Right kidney (tissue), 9 donors: ENCODE measurements at places on chromosomes 12 and 14.

DNA sequence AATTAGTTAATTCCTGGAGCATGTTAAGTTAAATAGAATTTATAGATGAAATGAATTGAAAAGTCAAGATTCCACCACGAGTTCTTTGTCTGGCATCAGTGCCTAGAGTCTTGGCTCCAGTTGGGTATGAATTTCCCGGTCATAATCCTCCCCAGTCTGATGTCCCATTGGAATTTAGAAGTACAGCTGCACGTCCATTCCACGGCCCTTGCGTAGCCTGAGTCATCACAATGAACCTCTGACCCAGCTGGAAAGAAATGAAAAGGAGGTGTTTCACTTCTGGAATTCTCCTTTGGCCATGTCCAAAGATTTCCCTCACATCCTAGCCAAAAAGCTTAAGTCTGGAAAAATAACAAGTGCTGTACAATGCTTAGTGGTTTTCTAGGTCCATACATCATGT is 122.7 kb downstream of the KICS2 start:
- no peak for DNase-seq

- DNase-seq: no peak
These were observed 113.9 kb downstream of the RBM19 start for GRCh38 chr12:113852264-113852663.

- DNase-seq: peak; percentile 33
These were observed 980.5 kb downstream of the FLRT2 start for GRCh38 chr14:86510491-86510890.

- DNase-seq: no peak
These were observed 461 bp downstream of the SLC8A3 start for GRCh38 chr14:70188322-70188658.

- DNase-seq: no peak
These were observed 214.3 kb upstream of the NUDT4 start for GRCh38 chr12:93163260-93164036.

- no peak for DNase-seq
These were observed 29.9 kb downstream of the CDC42BPB start for GRCh38 chr14:103027451-103027850.

DNA sequence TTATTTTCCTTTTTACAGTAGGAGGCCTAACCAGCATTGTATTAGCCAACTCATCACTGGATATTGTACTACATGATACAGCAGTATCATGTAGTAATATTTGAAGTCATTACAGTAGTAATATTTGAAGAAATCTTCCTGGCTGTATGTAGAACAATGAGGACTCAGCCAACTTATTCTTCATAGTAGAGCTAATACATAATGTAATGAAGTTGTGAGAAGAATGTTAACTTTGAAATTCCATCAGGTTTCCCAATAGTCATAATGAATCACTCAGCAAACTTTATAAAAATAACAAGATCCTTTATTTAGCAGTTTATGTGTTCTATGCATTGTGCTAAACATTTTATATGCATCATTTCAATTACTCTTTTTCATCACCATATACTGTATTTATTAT is 61.8 kb downstream of the LRRK2 start:
- no peak for DNase-seq

DNA sequence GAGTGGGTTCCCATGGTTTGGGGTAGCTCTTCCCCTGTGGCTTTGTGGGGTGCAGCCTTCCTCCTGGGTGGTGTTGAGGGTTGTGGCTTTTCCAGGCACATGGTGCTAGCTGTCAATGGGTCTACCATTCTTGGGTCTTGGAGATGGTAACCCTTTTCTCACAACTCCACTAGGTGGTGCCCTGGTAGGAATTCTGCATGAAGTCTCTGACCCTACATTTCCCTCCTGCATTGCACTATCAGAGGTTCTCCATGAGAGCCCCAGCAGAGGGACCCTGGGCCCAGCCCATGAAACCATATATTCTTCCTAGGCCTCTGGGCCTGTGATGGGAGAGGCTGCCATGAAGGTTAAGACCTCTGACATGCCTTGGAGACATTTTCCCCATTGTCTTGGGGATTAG is 1093.3 kb downstream of the SLC16A7 start:
- DNase-seq: no peak
